ENCODE measurements at places on chromosomes 5 and 9. TPM values are rescaled to one million over a fixed set of nuclear protein-coding genes. Genes with fewer than 3 reads are reported as not detected.

DNA sequence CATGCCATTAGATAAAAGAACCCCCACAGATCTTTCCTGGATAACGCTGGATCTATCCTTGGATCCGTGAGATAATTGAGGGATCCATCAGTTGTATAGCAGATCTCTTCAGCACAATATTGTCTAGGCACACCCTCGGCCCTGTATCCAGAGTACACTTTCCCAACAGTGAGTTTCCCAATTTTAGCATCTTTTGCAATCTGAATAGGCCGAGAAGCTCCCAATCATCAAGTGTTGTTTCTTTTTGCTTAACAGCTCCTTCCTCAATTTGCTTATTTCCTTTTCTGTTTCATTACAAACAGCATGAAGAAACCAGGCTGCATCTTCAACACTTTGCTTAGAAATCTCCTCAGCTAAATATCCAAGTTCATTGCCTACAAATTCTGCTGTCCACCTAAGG lies 4.4 kb upstream of the SPTLC1 start:
- H3K4me3 ChIP-seq = no peak overlapping the region
- peaks cover 3% of the 10 kb centered on the region for H3K4me1 ChIP-seq
- DNase-seq = no peak
- H3K36me3 ChIP-seq = no peaks in the 10 kb centered on the region
- no peaks in the 10 kb centered on the region for H3K27me3 ChIP-seq

DNA sequence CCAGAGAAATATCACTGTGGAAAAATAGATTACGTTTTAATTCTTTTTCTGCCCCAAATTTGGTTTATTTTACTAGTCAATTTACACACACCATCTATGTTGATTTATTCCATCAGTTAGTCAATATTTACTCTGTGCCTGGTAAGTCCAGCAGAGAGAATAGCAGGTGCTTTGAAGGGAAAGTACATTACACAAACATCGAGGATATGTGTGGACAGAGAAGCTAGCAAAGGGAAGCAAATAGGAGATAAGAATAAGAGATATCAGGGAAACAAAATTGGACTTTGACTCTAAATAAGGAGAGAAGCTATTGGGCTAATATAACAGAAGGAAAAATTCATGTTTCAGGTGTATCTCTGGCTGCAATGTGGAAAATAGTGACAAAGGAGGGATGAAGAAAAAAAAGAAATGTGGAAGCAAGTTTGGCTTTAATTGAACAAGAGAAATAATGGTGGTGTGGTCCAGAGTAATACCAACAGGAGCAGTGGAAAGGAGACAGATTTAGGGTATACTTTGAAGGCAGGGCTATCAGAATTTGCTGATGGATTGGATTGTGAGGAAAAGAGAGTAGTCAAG lies 587.7 kb upstream of the CDH6 start:
- no peaks in the 10 kb centered on the region for H3K4me1 ChIP-seq
- no peak for DNase-seq
- H3K27me3 ChIP-seq = no peaks in the 10 kb centered on the region
- H3K4me3 ChIP-seq = no peak overlapping the region
- H3K36me3 ChIP-seq = no peaks in the 10 kb centered on the region

GRCh38 chr5:135032999-135033861 lies 798 bp downstream of the PITX1 start:
- H3K4me1 ChIP-seq = peaks cover 16% of the 10 kb centered on the region
- no peaks in the 10 kb centered on the region for H3K36me3 ChIP-seq
- H3K27ac ChIP-seq = peak overlapping the region; percentile 26
- peaks cover 86% of the 10 kb centered on the region for H3K27me3 ChIP-seq
- H3K4me3 ChIP-seq = peak overlapping the region; percentile 49

DNA sequence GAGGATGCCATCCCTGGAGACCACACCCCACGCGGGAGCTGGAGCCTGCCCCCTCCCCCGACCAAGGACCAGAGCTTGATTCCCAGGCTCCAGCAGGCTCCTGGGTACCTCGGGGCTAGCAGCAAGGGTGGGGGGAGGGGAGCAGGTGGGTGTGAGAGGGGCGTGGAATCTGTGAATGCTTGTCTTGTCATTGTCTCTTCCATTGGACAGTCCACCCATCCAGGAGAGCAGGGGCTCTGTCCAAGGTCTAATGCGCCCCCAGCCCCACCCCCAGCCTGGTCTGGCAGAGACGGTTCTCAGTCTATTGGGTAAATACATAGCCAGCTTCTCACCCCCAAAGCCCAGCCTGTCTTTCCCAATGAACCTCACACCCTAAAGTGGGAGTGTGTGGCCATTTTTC lies 22.8 kb downstream of the URM1 start:
- no peaks in the 10 kb centered on the region for H3K4me1 ChIP-seq
- H3K36me3 ChIP-seq = no peaks in the 10 kb centered on the region
- no peaks in the 10 kb centered on the region for H3K27me3 ChIP-seq
- no peak for DNase-seq
- H3K27ac ChIP-seq = no peak overlapping the region

GRCh38 chr9:136306211-136307208 lies 2.6 kb upstream of the CCDC187 start:
- no peak overlapping the region for H3K4me3 ChIP-seq
- no peak overlapping the region for H3K27ac ChIP-seq
- no peaks in the 10 kb centered on the region for H3K27me3 ChIP-seq
- H3K4me1 ChIP-seq = peaks cover 3% of the 10 kb centered on the region
- no peaks in the 10 kb centered on the region for H3K36me3 ChIP-seq

DNA sequence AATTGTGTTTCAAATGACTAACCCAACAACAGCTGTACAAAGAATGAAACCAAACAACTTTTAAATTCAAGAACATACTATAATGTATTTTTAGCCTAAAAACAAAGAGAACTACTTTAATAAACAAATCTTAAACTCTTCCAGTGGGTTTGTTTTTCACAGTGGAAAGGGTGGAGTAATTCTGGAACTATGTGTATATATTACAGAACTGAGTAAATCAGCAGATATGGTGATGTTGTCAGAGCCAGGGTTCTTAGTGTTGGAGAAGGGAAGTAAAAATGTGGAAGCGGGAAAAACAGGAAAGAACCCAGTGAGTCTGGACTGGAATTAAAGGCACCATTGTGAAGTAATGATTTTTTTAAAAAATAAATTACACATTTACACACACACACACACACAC lies 144.9 kb downstream of the CDK5RAP2 start:
- DNase-seq = no peak
- H3K4me1 ChIP-seq = no peaks in the 10 kb centered on the region
- no peaks in the 10 kb centered on the region for H3K27me3 ChIP-seq
- H3K36me3 ChIP-seq = no peaks in the 10 kb centered on the region
- H3K27ac ChIP-seq = no peak overlapping the region

DNA sequence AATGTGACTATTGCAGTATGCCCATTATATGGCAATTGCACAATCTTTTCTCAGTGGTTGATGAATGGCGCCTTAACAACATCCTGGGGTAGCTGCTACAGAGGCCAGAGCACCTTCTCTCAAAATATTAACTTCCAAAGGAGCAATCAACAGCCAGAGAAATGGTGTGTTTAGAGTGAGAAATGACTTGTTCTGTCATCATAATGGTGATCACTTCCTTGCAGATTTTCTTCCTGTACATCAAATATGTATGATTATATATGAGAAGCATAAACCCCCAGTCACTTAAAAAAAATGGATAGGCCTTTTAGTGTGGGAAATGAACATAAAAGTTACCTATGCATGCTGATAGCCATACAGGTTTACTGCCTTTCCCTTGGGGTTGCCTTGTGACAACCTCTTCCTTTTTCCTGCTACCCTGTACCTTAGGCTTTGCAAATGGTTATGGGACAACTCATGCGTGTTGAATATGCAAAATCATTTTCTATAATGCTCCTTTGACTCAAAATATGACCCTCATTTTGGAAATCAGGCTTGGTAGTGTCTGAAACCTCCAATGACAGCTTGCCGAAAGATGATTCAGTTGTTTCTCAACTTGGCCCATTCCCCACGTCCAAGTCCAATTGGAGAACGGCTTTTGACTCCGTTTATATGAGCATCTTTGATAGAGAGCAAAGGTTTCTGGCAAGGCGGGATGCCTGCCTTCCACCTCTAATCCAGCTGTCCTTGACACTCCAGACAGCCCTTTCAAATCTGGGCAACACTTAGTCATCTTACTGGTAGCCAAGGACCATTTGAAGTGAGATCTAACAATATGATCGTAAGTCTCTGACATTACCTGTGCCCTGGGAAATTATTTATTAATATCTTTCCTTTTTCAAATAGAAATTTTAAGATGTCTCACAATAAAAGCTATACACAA lies 69.3 kb downstream of the SLC1A1 start:
- no peak overlapping the region for H3K4me3 ChIP-seq
- no peak for DNase-seq
- H3K27me3 ChIP-seq = no peaks in the 10 kb centered on the region
- H3K4me1 ChIP-seq = no peaks in the 10 kb centered on the region

DNA sequence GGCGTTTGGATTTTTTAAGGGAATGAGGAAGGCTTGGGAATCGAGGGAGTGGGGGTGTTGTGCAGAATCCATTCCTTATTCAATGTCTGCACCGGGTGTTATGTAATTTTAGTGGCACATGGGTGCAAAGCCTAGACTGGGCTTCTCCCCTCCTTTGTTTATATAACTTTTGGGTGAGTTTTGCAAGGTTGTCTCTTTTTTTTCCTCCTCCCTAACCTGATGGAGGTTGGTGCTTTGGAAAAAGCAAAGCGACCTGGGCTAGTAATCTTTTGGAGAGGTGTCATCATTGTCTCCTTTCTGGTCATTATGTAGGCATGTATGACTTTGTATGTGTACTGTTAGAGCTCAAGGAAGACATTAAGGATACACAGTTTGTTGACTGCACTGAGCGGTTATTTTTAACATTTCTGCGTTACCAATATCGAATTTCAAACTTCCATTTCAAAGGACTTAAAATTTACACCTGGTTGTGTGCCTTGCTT lies 3.1 kb downstream of the SMARCA2 start:
- H3K27ac ChIP-seq = peak overlapping the region; percentile 99
- no peak for DNase-seq
- H3K4me1 ChIP-seq = peaks cover 6% of the 10 kb centered on the region
- H3K4me3 ChIP-seq = peak overlapping the region; percentile 76
- H3K36me3 ChIP-seq = no peaks in the 10 kb centered on the region
- H3K27me3 ChIP-seq = no peaks in the 10 kb centered on the region

GRCh38 chr9:92661127-92661526 lies 8.8 kb downstream of the IPPK start:
- DNase-seq = no peak
- no peak overlapping the region for H3K4me3 ChIP-seq
- H3K36me3 ChIP-seq = no peaks in the 10 kb centered on the region
- no peaks in the 10 kb centered on the region for H3K4me1 ChIP-seq
- no peaks in the 10 kb centered on the region for H3K27me3 ChIP-seq
- H3K27ac ChIP-seq = no peak overlapping the region

DNA sequence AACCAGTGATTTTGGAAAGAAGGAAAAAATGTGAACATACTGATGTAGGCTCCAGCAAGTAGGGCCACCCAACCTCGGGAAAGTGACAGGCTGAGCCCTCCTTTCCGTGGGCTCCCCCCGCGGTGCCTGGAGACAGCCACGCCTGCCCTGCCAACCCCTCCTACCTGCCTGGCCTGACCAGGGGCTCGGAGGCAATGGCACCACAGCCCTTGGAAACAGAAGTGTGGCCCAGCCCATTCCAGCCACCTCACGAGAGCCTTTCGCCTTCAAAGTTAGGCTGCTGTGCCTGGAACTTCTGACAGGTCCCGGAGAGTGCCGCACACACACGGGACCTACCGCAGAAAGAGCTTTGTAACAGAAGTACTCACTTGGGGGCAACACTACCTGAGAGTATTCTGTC lies 49.5 kb upstream of the LRRC14B start:
- no peaks in the 10 kb centered on the region for H3K36me3 ChIP-seq
- no peaks in the 10 kb centered on the region for H3K4me1 ChIP-seq
- H3K27ac ChIP-seq = no peak overlapping the region
- H3K27me3 ChIP-seq = no peaks in the 10 kb centered on the region
- H3K4me3 ChIP-seq = no peak overlapping the region

DNA sequence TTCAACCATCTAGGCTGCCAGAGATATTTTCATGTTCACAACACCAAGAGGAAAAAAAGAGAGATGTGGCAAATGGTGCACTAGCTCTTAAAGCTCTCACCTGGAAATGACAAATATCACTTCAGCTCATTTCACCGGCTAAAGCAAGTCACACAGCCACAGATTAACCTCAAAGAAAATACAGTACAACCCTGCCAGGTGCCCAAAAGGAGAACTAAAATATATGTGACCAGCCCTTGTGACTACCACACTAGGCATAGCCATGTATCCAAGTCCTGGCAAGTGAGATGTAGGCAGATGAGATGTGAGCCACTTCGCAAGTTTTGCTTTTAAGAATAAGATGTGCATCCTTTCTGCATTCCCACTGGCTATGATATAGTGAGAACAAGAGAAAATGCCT lies 41.4 kb downstream of the AGTPBP1 start:
- H3K36me3 ChIP-seq = no peaks in the 10 kb centered on the region
- no peak overlapping the region for H3K4me3 ChIP-seq
- H3K27ac ChIP-seq = no peak overlapping the region
- no peaks in the 10 kb centered on the region for H3K4me1 ChIP-seq

DNA sequence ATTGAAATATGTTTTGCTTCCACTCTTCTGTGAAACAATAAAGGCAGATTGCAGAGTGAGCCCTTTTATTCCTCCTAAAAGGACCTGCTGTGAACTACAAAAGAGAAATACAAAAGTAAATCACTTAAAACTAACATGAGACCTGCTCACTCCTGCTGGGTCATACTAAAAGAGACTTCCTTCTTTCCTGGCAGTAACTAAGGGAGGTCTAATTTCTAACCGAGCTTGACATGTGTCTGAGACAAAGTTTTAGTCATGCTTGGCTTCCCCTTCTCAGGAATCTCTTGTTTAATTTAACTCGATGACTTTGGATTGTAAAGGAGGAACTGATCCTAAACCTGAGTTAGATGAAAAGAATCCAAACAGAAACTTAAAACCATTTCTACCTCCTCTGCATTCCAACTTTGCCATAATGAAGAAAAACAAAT lies 86.4 kb upstream of the CDH6 start:
- no peaks in the 10 kb centered on the region for H3K4me1 ChIP-seq
- no peaks in the 10 kb centered on the region for H3K36me3 ChIP-seq
- no peak overlapping the region for H3K4me3 ChIP-seq
- no peak for DNase-seq

- no peak overlapping the region for H3K27ac ChIP-seq
- peaks cover 10% of the 10 kb centered on the region for H3K4me1 ChIP-seq
- H3K27me3 ChIP-seq = no peaks in the 10 kb centered on the region
- no peak for DNase-seq
Observed at GRCh38 chr9:132348676-132349075, 6.1 kb downstream of the SETX start.

GRCh38 chr9:99075246-99075912 lies 29.5 kb upstream of the TGFBR1 start:
- H3K4me1 ChIP-seq = no peaks in the 10 kb centered on the region
- no peak overlapping the region for H3K27ac ChIP-seq
- no peaks in the 10 kb centered on the region for H3K36me3 ChIP-seq
- DNase-seq = no peak
- no peaks in the 10 kb centered on the region for H3K27me3 ChIP-seq
- no peak overlapping the region for H3K4me3 ChIP-seq

Gene MCTP1
- 10.3 TPM for total RNA-seq

Gene PAPPA
- 0.99 TPM for total RNA-seq

Gene DTWD2
- 7.5 TPM for total RNA-seq

Gene SPATA6L
- total RNA-seq = 6.8 TPM

All from colonic mucosa (tissue), 4 donors.